ENCODE measurements at places on chromosomes 4 and X.

GRCh38 chr4:173543266-173543665, 13.2 kb upstream of the HAND2 start:
- peaks cover 38% of the 10 kb centered on the region for H3K27me3 ChIP-seq
- no peak overlapping the region for H3K4me3 ChIP-seq
- no peaks in the 10 kb centered on the region for H3K36me3 ChIP-seq
- peaks cover 5% of the 10 kb centered on the region for H3K4me1 ChIP-seq

- no peaks in the 10 kb centered on the region for H3K27me3 ChIP-seq
- peaks cover 9% of the 10 kb centered on the region for H3K4me1 ChIP-seq
- DNase-seq: peak; percentile 17
- H3K27ac ChIP-seq: no peak overlapping the region
- H3K36me3 ChIP-seq: no peaks in the 10 kb centered on the region
Measured at GRCh38 chr4:40190019-40190418, 6.8 kb upstream of the RHOH start.

- no peaks in the 10 kb centered on the region for H3K27me3 ChIP-seq
- H3K4me1 ChIP-seq: no peaks in the 10 kb centered on the region
- no peak overlapping the region for H3K4me3 ChIP-seq
- H3K36me3 ChIP-seq: no peaks in the 10 kb centered on the region
Measured at GRCh38 chr4:154916068-154916467, 135.0 kb downstream of the RBM46 start.

DNA sequence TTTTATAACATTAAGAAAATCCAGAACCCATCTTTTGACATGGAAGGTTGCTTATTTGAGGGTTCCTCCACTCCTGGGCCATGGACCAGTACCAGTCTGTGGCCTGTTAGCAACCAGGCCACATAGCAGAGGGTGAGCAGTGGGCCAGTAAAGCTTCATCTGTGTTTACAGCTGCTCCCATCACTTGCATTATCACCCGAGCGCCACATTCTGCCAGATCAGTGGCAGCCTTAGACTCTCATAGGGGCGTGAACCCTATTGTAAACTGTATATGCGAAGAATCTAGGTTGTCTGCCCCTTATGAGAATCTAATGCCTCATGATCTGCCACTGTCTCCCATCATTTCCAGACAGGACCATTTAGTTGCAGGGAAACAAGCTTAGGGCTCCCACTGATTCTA, 58.6 kb downstream of the NDST4 start:
- H3K27ac ChIP-seq: no peak overlapping the region
- H3K36me3 ChIP-seq: no peaks in the 10 kb centered on the region
- H3K4me1 ChIP-seq: no peaks in the 10 kb centered on the region
- DNase-seq: no peak

GRCh38 chr4:127685292-127685691, 44.9 kb upstream of the SLC25A31 start:
- no peak overlapping the region for H3K4me3 ChIP-seq
- no peak overlapping the region for H3K27ac ChIP-seq
- H3K4me1 ChIP-seq: no peaks in the 10 kb centered on the region
- H3K36me3 ChIP-seq: peaks cover 6% of the 10 kb centered on the region
- DNase-seq: peak; percentile 50

Measured in mesenchymal stem cell (in vitro differentiated cells and primary cell).